ENCODE measurements at places on chromosomes 3 and 15. TPM values are rescaled to one million over a fixed set of nuclear protein-coding genes. Genes with fewer than 3 reads are reported as not detected.

ROPN1 gene
- total RNA-seq, result not detected

FBXO22 gene
- total RNA-seq, result 43.4 TPM

DNAH12 gene
- 0.05 TPM for total RNA-seq

ZNF80 gene
- total RNA-seq, result 0.89 TPM

ATP10A gene
- 53.8 TPM for total RNA-seq

IQCF5 gene
- total RNA-seq, result not detected

ANKRD28 gene
- 37.7 TPM for total RNA-seq

ADGRG7 gene
- total RNA-seq, result 26.5 TPM

ANKRD63 gene
- total RNA-seq, result not detected

ITIH3 gene
- not detected for total RNA-seq

ATP13A5 gene
- total RNA-seq, result not detected

TIMP4 gene
- total RNA-seq, result not detected

RTF1 gene
- total RNA-seq, result 40.7 TPM

SOX14 gene
- total RNA-seq, result not detected

PCYT1A gene
- total RNA-seq, result 57.3 TPM

SYNPR gene
- not detected for total RNA-seq

MYL3 gene
- not detected for total RNA-seq

TTC23 gene
- total RNA-seq, result 0.65 TPM

RFX7 gene
- total RNA-seq, result 32.9 TPM

HMCES gene
- 62.2 TPM for total RNA-seq

SLC35G2 gene
- not detected for total RNA-seq

SKOR1 gene
- total RNA-seq, result 0.32 TPM

CELF6 gene
- 0.45 TPM for total RNA-seq

MESP2 gene
- total RNA-seq, result not detected

MITF gene
- not detected for total RNA-seq

GPR87 gene
- not detected for total RNA-seq

GOLGA6L7 gene
- not detected for total RNA-seq

MINDY4B gene
- total RNA-seq, result not detected

IGF2BP2 gene
- total RNA-seq, result 0.32 TPM

YEATS2 gene
- total RNA-seq, result 49.3 TPM

BCL6 gene
- total RNA-seq, result 11.8 TPM

FAM131A gene
- total RNA-seq, result 3.2 TPM

TMEM158 gene
- total RNA-seq, result 0.24 TPM

SLC24A5 gene
- total RNA-seq, result not detected

SLC28A1 gene
- total RNA-seq, result not detected

B3GALNT1 gene
- 14.7 TPM for total RNA-seq

FRMD5 gene
- not detected for total RNA-seq

TYRO3 gene
- 0.29 TPM for total RNA-seq

FBXL2 gene
- not detected for total RNA-seq

SCN10A gene
- total RNA-seq, result not detected

KIF7 gene
- 0.37 TPM for total RNA-seq

UACA gene
- 2.2 TPM for total RNA-seq

TGM4 gene
- not detected for total RNA-seq

CIDEC gene
- not detected for total RNA-seq

DAZL gene
- not detected for total RNA-seq

CPOX gene
- 65.3 TPM for total RNA-seq

CYFIP1 gene
- 8.8 TPM for total RNA-seq

CRTAP gene
- 22.5 TPM for total RNA-seq

MGLL gene
- total RNA-seq, result 1.5 TPM
